ENCODE measurements at places on chromosomes 3 and 15.

GRCh38 chr3:125414669-125415068 is 39.5 kb upstream of the ZNF148 start:
- DNase-seq: no peak

DNA sequence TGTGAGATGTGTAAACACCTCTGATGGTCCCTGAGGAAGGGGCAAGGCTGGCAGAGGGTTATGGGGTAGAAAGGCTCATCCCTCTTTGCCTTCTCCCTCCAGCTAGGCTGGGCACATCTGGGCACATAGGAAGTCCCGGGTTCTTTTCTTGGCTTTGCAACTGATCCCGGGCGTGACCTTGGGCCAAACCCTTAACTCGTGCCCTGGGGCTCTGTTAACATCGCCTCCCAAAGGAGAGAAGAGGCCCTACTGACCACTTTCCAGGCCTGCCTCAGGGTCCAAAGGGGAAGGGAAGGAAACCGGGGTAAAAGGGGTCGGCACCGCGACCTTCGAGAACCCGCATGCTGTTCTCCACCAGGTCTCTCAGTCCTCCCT is 549 bp downstream of the C3orf18 start:
- DNase-seq: no peak

GRCh38 chr15:61729646-61730045 is 330.6 kb downstream of the VPS13C start:
- DNase-seq: no peak

GRCh38 chr15:58459045-58459444 is 27.3 kb downstream of the LIPC start:
- DNase-seq: no peak

DNA sequence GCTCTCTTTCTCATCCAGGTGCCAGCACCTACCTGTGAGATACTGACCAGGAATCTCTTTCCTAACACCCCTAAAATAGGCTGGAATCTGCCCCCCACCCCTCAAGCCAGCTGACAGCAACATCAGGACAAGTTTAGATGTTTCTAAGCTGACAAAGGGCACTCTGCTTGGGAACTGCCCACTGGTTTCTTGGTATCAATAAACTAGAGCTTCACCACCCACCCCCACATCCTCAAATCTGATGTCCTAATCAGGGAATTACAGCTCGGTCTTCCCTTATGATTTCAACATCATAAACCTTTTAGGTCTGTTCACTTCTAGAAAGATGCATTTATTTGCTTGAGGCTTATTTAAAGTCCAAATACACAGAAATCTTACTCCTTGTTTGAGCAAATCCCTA is 34.7 kb downstream of the CEP19 start:
- no peak for DNase-seq

DNA sequence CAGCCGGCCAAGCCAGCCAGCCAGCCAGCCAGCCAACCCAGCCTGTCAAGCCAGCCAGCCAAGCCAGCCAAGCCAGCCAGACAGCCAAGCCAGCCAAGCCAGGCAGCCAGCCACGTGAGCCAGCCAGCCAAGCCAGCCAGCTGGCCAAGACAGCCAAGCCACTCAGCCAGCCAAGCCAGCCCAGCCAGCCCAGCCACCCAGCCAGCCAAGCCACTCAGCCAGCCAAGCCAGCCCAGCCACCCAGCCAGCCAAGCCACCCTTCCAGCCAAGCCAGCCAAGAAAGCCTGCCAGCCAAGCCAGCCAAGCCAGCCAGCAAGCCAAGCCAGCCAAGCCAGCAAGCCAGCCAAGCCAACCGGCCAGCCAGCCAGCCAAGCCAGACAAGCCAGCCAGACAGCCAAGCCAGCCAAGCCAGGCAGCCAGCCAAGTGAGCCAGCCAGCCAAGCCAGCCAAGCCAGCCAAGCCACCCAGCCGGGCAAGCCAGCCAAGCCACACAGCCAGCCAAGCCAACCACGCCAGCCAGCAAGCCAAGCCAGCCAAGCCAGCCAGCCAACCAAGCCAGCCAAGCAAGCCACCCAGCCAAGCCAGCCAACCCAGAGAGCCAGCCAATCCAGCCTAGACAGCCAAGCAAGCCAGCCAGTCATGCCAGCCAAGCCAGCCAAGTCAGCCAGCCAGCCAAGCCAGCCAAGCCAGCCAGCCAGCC is 199.5 kb downstream of the GOLGA6L6 start:
- DNase-seq: peak; percentile 72

DNA sequence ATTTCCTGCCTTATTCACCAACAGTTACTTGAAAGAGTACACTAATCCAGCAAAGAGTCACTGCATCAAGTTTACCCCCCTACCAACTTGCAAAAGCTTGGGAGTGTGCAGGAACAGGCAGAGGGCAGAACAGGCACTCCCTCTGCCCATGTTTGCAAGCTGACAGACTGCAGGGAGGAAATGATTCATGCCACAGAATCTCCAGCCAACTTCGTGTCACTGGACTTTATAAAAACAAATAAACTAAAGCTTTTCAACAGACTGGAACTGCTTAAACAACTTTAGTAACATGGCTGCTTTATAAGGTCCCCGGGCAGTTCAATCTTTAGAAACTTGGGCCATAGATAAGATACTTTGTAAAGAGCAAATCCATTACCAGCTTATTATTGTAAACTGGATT is 129.5 kb downstream of the THRB start:
- DNase-seq: no peak

DNA sequence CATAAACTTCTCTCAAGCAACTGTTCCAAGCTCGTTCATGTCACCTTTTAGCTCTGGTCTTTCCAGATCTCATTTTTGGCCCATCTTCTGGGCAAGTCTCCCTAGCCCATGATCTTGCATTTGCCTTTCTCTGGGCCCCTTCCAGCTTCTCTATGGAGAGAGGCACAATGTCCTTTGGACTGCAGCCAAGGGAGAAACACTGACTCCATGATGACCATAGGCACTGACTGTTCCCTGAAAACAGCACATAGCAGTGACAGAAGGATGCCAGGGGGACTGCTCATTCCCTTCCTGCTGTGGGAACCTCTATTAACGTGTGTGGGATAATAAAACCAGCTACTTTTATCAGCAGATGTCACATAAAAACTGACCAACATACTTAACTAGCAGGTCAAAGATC is 60.3 kb downstream of the STRIT1 start:
- DNase-seq: no peak

- no peak for DNase-seq
Observed at GRCh38 chr3:10319251-10319650, 1.7 kb downstream of the SEC13 start.

GRCh38 chr3:57140894-57141293 is 24.3 kb downstream of the IL17RD start:
- no peak for DNase-seq

- no peak for DNase-seq
Observed at GRCh38 chr15:81052046-81052445, 51.3 kb downstream of the TLNRD1 start.
